IMR-90 (cell line): ENCODE measurements at places on chromosomes 7 and 10. TPM values are rescaled to one million over a fixed set of nuclear protein-coding genes. Genes with fewer than 3 reads are reported as not detected.

ABCC2 gene
- total RNA-seq, result 0.28 and 0.36 TPM in 2 replicates

CXCL12 gene
- 15.8 and 16.9 TPM in 2 replicates for total RNA-seq

NPFFR1 gene
- not detected in 2 replicates for total RNA-seq

AASS gene
- total RNA-seq, result 12.9 and 15.0 TPM in 2 replicates

OR2A12 gene
- not detected in 2 replicates for total RNA-seq

GRB10 gene
- total RNA-seq, result 11.7 and 15.1 TPM in 2 replicates

KIN gene
- 3.0 and 6.1 TPM in 2 replicates for total RNA-seq

RAMP3 gene
- total RNA-seq, result not detected in 2 replicates

SPDYE2 gene
- not detected in 2 replicates for total RNA-seq

CPXM2 gene
- total RNA-seq, result not detected in 2 replicates

TSPAN33 gene
- 0.28 and 0.36 TPM in 2 replicates for total RNA-seq

AVPI1 gene
- total RNA-seq, result 26.7 and 30.8 TPM in 2 replicates

AFAP1L2 gene
- under 0.01 TPM in 1 of 2 replicates, not detected in the other for total RNA-seq

CAPZA2 gene
- 133 and 229 TPM in 2 replicates for total RNA-seq

TBRG4 gene
- total RNA-seq, result 56.7 and 77.6 TPM in 2 replicates

EFCAB10 gene
- total RNA-seq, result not detected in 2 replicates
